Fibroblast of skin of scalp (primary cell): ENCODE measurements at places on chromosomes 16 and 17.

GRCh38 chr16:3364774-3365427 is 9.2 kb downstream of the OR2C1 start:
- DNase-seq: peak; percentile 96

GRCh38 chr16:31052114-31052513 is 18.8 kb downstream of the STX4 start:
- peak; percentile 90 for DNase-seq

DNA sequence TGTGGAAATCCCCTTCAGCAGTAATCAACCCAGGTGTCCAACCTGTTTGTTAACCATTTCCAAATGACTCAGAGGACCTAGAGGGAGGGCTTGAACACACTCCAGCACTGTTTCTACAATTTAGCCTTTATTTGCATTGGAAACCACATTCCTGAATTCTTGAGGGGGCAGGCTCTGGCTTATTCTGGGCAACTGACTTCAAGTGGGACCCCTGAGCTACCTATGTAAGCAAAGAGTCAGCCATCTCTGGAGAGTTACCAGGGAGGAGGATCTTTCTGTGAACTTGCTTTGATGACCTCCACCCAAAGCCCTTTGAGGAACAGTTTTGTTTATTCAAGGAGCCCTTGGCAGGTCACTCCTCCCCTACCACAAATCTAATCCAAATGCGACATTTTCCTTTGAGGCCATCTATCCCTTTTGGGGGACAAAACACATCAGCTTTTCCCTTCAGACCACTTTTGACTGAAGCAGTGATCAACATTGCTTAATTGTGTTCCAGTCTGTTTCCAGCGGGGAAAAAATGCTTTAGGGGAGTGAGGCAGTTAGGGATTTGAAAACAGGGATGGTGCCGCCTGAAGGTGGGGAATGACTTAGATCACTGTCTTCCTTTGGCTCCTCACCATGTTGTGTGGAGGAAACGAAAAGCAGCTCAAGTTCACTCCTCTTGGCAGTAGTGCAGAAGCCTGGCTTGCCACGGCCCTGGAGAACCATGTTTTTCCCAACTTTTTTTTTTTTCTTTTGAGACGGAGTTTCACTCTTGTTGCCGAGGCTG is 46.2 kb downstream of the TUBD1 start:
- DNase-seq: peak; percentile 73

GRCh38 chr17:38729886-38730525 is at the start of gene CISD3:
TSS of gene CISD3 (plus strand) at chr17:38730341. CDS start at chr17:38730359, 18 bp downstream.
- DNase-seq: peak; percentile 90

DNA sequence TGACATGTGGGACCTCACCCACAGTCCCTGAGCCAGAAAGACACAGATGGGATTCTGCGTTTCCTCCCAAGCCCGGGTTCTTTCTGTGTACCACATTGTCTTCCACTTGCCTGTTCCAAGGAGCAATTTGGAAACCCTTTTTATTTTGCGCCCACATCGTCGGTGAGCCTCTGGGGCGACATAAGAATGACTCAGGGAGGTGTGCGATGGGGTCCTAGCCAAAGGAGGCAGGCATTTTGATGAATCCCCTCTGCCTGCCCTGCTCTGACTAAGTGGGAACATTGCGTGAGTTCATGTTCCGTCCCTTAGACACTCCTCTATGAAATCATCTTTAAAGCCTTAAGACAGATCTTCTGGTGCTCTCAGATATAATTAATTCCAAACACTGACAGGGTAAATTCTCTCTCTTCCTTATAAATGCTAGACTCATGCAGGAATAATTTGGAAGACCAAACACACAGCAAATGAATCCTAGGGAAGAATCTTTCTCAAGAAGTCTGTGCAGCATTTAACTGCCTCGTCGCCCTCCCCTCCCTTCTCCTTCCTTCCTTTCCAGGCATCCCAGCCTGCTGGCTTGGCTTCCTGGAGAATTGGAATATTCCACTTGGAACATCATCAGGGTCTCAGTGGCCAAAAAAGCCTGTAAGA is 52.7 kb upstream of the FOXF1 start:
- DNase-seq: peak; percentile 83
